Fibroblast of villous mesenchyme (primary cell): ENCODE measurements at places on chromosomes 1 and 21. TPM values are rescaled to one million over a fixed set of nuclear protein-coding genes. Genes with fewer than 3 reads are reported as not detected.

The PTPN22 gene
- 0.32 and 0.86 TPM in 2 replicates for total RNA-seq

The LRRC47 gene
- total RNA-seq, result 29.0 and 31.1 TPM in 2 replicates

The OPTC gene
- not detected in 2 replicates for total RNA-seq

The PLA2G2F gene
- not detected in 2 replicates for total RNA-seq

The CFHR5 gene
- total RNA-seq, result not detected in 2 replicates

The OR2T2 gene
- total RNA-seq, result not detected in 2 replicates

The URB2 gene
- 10.3 and 14.7 TPM in 2 replicates for total RNA-seq

The CAPN8 gene
- not detected in 2 replicates for total RNA-seq
